ENCODE measurements at places on chromosomes 12 and 14.

GRCh38 chr12:75754698-75755097, 243.3 kb upstream of the KRR1 start:
- DNase-seq: no peak

GRCh38 chr12:9699898-9700605, 30.5 kb downstream of the CLEC2D start:
- DNase-seq: no peak

DNA sequence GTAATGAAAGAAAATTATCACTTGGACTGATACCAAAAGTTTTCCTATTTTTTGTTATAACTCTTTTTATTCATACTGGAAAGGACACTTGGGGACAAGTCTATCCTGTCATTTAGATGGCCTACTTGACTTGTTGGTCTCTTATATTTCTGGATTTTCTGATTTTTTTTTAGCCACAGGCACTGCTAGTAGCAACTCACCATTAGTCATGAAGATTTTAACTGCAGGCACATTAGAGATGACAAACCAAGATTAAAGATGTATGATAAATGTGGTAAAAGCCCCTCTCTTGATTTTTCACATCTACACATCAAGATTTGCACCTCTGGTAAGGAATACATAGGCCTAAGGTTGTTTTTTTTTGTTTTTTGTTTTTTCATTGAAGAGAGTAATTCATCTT, 217.0 kb downstream of the SLC25A21 start:
- DNase-seq: no peak

DNA sequence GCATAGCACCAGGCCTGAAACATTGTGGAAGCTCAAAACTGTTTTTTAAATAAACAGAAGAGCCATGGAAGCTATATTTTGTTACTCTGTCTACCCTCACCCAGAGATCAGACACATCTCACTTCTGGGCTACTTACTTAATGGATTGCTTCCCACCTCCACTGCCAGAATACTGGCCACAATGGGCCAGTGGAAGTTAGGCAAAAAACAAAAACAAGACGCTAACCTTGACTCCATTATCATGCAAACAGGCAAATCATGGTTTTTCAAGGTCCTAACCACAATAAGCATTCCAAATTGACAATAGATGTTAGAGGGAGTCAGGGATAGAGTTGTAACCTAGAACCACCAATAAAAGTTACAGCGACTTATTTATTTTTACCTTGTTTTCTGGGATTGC, 52.7 kb upstream of the PTCSC3 start:
- no peak for DNase-seq

DNA sequence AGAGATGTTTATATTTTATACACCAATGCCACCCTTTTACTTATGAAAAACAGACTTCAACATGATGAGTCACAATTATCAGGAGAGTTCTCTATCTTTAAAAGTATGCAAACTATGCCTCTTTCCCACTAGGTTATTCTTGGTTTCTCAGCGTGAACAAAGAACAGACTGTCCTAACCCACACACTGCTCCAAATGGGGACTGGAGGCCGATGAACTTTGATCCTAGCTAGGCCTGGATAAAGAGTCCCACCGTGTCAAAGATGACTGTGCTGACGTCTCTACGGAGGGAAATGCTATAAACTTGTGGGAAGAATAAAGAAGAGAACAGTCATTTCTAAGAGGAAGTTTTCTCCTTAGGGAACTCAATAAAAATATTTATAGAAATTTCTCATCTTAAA, 160.1 kb downstream of the EPS8 start:
- peak; percentile 85 for DNase-seq

DNA sequence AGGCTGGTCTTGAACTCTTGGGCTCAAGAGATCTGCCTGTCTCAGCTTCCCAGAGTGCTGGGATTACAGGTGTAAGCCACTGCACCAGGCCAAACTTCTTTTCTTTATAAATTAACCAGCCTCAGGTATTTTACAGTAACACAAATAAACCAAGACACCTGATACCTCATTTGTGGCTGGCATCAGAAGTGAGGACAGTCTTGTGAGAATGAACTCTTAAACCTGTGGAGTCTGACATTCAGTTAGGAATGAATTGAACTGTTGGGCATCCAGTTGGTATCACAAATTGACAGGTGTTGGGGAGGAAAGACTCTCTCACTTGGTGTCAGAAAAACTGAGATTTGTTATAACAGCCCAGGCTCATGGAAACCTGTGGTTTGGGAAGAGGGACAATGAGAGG, 120.5 kb downstream of the DENND5B start:
- no peak for DNase-seq

GRCh38 chr12:95700316-95700785, 90.2 kb downstream of the NTN4 start:
- DNase-seq: no peak

DNA sequence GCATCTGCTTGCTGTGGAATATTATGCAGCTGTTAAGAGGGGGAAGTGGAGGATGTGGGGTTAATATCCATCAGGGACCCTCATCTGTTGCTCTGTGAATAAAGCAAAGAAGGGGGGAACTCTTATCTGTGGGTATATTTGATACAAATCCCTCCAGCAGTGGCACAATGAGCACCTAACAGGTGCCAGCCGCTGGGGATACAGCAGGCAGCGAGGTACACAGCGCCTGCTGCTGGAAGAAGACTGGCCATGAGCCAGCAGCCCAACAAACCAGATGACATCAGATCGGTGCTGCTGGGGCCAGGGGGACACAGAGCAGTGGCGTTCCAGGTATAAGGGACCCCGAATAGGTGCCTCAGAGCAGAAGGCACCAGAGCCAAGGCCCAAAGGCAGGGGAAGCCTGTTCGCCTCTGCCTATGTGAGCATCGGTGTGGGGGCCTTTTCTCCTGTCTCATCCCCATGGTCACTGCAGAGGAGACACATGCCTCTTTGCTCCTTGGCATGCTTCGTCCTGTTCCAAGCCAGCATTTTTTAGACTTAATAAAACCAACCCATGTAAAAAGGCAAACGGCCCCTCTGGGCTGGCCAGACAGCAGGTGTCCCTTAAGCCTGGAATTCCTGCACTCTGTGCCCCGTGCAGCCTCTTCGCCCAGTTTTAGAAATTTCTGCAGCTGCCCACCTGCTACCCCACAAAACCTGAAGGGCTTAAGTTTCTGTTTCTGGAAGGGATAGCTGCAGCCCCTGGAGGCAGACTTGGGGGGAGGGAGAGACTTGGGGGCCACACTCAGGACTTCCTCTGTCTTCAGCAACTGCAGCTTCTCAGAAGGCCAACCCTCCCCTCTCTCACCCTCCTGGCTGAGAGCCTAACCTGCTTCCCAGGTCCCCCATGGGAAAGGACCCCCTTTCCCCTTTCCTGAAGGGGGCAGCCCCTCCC, 1.6 kb upstream of the CKB start:
- no peak for DNase-seq

GRCh38 chr12:22624870-22625761, at the start of gene ETNK1:
TSS of gene ETNK1 (plus strand) at chr12:22625171. CDS start at chr12:22625431, 260 bp downstream.
- DNase-seq: peak; percentile 97

Data from large intestine (tissue), 12 donors.